ENCODE measurements at places on chromosomes 3 and 15.
A peak's percentile ranks its signal among the peaks of the same experiment; 100 is the strongest.

- DNase-seq, result no peak
These were observed 4.1 kb downstream of the P3H2 start for GRCh38 chr3:190116551-190117067.

DNA sequence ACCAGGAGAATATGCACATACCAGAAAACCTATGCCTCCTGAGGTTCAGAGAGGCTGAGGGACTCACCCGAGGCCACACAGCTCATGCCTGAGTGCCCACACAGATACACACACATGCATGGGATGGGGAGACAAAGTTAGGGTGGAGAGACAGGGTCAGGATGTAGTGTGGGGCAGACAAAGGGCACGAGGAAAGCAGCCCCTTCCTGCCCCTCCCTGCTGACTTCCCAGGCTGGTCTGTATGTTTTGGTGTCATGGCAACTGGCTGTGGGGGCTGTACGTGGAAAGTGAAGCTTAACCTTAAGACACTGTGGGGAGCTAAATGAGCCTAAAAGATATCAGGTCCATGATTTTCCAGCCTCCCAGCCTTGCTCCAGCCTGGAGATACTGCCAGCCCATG, 57.8 kb downstream of the EPHB3 start:
- no peak for DNase-seq

- DNase-seq, result no peak
These were observed 478 bp downstream of the BNC1 start for GRCh38 chr15:83283813-83284558.

DNA sequence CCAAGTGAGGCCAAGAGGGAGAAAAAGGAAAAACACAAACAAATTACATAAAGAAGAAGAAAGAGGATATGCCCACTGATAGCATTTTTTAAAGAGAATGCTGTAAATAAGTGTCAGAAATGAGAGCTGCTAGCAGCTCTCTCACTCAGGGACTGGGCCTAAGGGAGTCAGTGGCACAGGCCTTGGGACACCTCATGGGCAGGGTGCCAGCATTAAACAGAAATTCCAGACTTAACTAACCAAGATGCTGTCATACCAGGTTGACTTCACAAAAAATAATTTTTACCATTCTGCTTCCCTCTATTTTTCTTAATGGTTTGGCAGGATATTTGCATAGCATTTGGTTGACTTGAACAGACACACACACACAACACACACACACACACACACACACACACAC, 92.3 kb upstream of the ADAMTSL3 start:
- no peak for DNase-seq

GRCh38 chr15:99486371-99487336, 79.1 kb upstream of the MEF2A start:
- DNase-seq, result no peak

GRCh38 chr3:44198284-44199269, 43.1 kb upstream of the TOPAZ1 start:
- DNase-seq, result no peak

- DNase-seq, result no peak
These were observed 138.4 kb downstream of the MEIS2 start for GRCh38 chr15:36961956-36962355.

DNA sequence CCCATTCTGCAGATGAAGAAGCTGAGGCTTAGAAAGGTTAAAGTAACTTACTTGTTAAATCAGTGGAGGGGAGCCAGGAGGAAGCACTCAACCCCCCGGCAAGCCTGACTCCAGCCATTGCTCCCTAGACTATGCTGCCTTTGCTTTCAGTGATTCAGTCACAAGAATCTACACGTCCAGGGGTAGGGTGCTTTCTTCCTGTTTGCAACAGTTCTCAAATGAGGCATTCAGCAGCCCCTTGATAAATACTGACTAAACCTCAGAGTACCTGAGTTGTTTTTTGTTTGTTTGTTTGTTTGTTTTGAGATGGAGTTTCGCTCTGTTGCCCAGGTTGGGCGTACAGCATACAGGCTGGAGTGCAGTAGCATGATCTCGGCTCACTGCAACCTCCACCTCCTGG, 28.6 kb downstream of the MAGEF1 start:
- no peak for DNase-seq

DNA sequence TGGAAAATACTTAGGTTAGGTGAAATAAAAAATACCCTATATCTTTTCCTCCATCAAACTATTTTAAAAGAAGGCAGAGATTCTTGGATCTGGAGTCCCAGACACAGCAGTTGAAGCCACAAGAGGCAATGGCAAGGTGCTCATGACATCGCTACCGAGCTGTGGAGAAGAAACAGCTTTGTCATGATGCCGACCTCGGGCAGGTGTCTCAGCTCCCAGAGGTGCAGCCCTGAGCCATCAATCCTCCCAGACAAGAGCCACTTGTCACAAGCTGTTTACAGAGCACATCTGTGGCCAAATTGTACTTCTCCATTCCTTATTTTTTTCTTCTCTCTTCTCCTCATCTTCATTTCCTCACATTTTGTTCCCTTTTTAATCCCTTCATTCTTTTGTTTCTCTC, 50.8 kb downstream of the GPR176 start:
- peak; percentile 39 for DNase-seq

DNA sequence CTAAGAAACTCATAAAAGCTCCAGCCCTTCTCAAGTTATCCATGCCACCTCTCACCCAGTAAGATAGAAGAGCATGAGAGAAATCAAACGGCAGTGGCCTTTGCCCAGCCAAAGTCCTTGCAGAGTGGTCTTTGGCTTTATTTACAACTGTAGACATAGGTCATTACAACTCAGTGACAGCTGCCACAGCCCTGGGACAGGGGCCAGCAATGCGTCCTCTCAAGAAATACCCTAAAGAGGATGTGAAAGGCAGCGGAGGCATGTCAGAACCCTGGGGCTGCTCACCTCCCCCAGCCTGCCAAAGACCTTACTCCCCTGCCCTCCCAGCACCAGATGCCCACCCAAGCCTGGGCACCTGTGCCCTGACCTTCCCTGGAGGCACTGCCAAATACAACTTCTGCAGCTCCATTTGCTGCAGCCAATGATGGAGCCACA, 6.3 kb downstream of the ACAA1 start:
- DNase-seq, result no peak

GRCh38 chr15:37106490-37107001, 6.2 kb upstream of the MEIS2 start:
- no peak for DNase-seq

DNA sequence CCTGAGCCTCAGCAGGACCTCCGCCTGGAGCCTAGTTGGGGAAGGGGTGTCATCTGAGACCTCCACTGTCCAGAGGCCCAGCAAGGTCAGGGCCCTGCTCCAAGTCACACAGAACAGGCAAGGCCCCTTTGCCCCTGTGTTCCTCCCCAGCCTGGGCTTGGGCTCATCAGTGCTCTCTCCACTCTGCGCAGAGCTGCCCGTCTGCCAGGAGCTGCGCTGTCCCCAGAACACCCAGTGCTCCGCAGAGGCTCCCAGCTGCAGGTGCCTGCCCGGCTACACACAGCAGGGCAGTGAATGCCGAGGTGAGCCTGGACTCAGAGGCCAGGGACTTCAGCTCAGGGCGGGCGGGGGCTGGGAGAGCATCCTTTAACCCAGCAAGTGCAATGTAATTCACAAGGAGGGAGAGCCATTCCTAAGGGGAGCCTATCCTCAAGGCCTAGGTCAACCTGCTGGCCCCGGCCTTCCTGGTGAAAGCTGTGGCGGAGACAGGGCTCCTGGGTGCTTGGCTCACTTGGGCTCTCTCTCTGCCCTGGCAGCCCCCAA, 7.7 kb downstream of the STAB1 start:
- DNase-seq, result no peak

DNA sequence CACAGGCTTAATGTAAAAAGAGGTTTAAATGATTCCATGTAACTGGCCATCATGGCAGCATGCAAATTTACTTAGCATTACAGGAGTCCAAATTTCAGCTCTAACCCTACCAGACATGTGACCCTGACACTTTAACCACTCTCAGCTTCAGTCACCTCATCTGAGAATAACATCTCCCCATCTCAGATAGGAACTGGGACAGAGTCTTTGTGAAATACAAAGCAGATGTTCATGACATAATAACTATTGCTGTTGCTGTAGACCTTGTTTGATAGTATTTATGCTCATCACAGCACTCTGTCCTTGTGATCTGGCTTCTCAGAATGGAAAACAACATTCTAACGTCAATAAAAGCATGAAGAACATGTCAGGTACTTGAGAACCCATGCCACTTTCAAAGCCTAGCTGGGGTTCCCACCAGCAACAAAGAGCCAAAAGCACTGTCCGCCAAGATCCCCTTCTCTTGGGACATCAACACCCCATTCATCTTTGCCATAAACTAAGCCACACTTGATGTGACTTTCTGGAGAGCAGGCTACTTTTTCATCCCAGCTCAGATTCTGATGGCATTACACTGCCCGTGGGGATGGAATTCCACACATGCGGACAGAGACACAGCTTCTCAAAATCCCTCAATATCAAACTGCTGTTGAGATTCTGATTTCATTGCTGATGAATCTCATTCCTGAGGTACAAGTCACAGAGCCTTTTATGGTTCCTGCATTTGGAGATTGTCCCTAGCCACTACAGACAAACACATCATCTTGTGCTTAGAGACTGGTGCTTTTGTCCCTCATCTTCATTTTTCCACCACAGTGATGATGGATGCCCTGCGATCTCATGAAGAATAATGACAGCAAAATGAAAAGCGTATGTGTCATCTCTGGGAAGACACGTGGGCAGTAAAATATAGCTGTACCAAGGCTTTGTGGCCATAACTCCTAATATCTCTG, 202.7 kb downstream of the TNIK start:
- no peak for DNase-seq

- no peak for DNase-seq
These were observed 41.1 kb downstream of the IGF1R start for GRCh38 chr15:98689431-98689861.

- no peak for DNase-seq
These were observed 29.8 kb downstream of the NMNAT3 start for GRCh38 chr3:139647866-139648435.

GRCh38 chr3:170222647-170223541, 670 bp downstream of the PRKCI start:
- peak; percentile 2 for DNase-seq

DNA sequence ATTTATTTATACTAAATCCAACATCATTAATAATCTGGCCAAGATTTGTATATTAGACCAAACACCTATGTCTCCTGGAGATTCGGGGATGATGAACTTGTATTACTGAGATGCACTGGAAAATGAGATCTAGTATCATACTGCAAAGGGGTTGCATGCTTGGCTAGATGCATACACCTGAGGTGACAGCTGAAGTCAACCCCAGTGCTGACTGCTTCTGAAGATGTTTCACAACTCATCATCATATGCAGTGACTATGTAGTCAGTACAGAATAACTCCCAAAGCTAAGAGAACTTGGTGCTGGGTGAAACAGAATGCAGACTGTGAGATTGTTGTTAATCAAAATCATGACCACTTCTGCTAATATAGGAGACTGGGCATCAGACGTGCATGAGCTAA, 1114.2 kb downstream of the NSUN3 start:
- DNase-seq, result no peak

- no peak for DNase-seq
These were observed 2.4 kb downstream of the CISH start for GRCh38 chr3:50609071-50609762.

- DNase-seq, result no peak
These were observed 51.0 kb downstream of the NFKBIZ start for GRCh38 chr3:101900316-101900715.

- no peak for DNase-seq
These were observed 169.4 kb downstream of the SHQ1 start for GRCh38 chr3:72678867-72679266.

- DNase-seq, result no peak
These were observed 78.6 kb downstream of the SNRK start for GRCh38 chr3:43364926-43365325.

- DNase-seq, result peak; percentile 25
These were observed 89.0 kb upstream of the STRIT1 start for GRCh38 chr3:155382396-155383042.

- no peak for DNase-seq
These were observed 2.5 kb downstream of the RORA start for GRCh38 chr15:61226361-61227256.

GRCh38 chr3:43181202-43181821, 75.4 kb upstream of the POMGNT2 start:
- no peak for DNase-seq

- DNase-seq, result no peak
These were observed 627.0 kb downstream of the SI start for GRCh38 chr3:164451072-164451910.

GRCh38 chr15:95604634-95605036, 725.9 kb upstream of the NR2F2 start:
- DNase-seq, result no peak

- DNase-seq, result no peak
These were observed 747.8 kb upstream of the GBE1 start for GRCh38 chr3:82509106-82509842.

DNA sequence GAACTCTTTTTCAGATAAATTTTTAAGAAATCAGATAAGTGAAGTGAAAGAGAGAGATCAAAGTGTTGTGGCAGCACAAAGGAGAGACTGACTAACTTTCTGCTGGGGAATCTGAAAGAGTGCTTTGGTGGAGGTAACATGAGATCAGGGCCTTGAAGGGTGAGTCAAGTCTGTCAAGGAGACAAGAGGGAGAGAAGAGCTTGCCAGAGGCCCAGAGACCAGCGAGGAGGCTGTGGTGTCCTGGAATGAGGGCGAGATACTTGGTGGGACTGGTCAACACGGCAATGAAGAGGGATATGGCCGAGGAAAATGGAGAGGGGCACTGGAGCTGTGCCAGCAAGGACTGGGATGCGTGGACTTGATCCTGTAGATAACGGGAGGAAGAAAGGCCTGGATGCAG, 4.6 kb downstream of the TADA3 start:
- no peak for DNase-seq

DNA sequence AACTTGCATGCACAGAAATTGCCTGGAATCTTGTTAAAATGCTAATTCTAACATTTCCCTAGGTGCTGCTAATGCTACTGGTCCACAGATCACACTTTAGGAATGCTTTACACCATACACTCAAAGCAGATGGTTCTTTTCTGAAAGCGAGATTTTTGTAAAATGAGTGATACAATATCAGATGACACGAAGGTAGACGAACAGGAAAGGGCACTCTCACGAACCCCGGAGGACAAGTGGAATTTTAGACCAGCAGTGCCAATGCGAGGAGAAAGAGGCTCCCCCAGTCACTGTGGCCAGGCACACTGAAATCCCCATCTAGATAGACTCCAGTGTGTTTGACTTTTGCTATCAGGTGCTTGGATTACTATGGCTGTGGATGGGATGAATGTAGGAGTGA, 21.0 kb downstream of the FAIM start:
- DNase-seq, result no peak
